NAMALWA (cell line): ENCODE measurements at places on chromosomes 7 and 10.
A peak's percentile ranks its signal among the peaks of the same experiment; 100 is the strongest.

- DNase-seq, result peak; percentile 18
Measured at GRCh38 chr10:63633677-63634487, 112.7 kb downstream of the REEP3 start.

DNA sequence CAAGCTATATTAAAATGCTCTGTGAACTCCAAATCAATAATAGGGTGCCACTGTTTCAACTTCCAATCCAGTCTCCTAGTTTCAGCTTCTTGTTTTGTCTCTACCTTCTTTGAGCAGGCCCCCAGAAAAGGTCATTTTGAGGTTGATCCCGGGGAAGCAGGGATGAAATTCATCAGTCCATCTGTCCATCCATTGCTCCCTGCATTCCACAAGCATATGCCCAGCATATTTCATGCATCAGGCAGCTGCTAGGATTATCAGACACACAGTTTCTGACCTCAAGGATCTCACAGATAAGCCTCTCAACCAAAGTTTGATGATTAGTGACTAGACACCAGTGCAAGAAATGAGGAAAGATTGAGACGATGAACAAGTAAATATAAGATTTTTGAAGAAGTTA, 186.6 kb upstream of the PDE1C start:
- DNase-seq, result no peak

GRCh38 chr7:45174328-45174610, 16.7 kb downstream of the RAMP3 start:
- DNase-seq, result no peak

GRCh38 chr7:39357648-39358047, 208.6 kb upstream of the YAE1 start:
- peak; percentile 42 for DNase-seq

- no peak for DNase-seq
Measured at GRCh38 chr10:84996580-84996979, 668.2 kb downstream of the CCSER2 start.

- DNase-seq, result no peak
Measured at GRCh38 chr7:149831741-149832219, 6.4 kb upstream of the ZNF862 start.

DNA sequence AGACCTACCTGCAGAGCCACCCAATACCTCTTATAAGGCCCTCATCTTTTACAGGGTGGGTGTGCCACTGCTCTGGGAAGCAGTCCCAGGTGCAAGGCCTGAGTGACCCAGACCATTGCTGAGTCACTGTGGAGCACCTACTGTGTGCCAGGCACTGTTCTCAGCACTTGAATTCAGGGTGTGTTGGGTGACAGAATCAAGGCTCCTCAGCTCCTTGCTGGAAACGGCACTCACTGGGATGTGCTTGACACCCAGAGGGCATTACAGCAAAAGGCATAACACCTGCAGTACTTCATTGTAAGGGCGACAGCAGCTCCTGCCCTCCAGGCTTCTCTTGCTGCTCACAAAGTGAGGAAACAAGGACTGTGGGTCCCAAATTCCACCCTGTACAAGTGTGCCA, 7.1 kb downstream of the CAMK2B start:
- no peak for DNase-seq

GRCh38 chr7:146660839-146661238, 544.2 kb downstream of the CNTNAP2 start:
- no peak for DNase-seq

DNA sequence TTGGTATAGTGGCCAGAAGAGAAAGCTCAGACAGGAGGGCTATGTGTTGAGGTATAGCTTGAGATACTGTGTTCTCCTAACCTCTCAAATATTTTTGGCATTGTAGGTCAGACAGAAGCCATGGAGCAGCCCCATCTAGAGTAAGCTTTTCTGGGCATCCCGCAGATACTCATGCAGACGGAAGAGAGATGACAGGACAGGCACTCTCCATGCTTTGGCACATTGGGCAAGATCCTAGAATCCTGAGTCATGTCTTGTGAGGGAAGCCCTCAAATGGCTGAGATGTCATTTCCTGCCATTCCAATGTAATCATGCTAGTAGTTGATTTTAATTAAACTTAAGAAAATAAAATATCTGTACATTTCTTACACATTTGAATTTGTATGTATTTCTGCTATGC, 16.8 kb upstream of the KIF20B start:
- no peak for DNase-seq

GRCh38 chr10:16184906-16185305, 251.9 kb upstream of the PTER start:
- no peak for DNase-seq

DNA sequence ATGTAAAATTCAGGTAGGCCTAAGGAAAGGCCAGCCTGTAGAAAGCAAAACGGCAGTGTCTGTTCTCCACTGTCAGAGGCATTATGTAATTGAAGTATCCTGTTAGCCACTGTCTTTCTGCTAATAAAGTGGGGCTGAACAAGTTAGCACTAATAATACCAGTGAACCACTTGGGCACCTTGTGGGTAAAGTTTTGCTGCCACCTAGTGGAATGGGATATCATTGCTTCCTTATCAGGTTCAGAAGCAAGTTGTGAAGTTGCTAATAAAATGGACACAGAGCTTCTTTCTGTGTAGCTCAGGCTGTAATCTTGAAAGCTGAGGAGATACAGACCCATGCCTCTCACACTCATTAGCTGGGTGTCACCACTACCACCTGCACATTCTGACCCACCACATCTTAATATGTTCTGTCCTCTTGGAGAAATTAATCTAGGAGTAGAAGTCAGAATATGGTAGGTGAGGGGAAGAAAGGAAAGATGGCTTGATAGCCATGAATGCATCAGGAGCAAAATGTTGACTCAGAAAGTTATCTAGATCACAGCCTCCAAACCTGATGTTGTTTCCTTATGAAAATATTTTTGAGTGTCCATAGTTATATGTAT, 175.1 kb downstream of the SEPTIN7 start:
- DNase-seq, result peak; percentile 93

GRCh38 chr7:118076564-118076963, 107.4 kb upstream of the LSM8 start:
- DNase-seq, result no peak
